ENCODE measurements at places on chromosomes 2 and 18.

DNA sequence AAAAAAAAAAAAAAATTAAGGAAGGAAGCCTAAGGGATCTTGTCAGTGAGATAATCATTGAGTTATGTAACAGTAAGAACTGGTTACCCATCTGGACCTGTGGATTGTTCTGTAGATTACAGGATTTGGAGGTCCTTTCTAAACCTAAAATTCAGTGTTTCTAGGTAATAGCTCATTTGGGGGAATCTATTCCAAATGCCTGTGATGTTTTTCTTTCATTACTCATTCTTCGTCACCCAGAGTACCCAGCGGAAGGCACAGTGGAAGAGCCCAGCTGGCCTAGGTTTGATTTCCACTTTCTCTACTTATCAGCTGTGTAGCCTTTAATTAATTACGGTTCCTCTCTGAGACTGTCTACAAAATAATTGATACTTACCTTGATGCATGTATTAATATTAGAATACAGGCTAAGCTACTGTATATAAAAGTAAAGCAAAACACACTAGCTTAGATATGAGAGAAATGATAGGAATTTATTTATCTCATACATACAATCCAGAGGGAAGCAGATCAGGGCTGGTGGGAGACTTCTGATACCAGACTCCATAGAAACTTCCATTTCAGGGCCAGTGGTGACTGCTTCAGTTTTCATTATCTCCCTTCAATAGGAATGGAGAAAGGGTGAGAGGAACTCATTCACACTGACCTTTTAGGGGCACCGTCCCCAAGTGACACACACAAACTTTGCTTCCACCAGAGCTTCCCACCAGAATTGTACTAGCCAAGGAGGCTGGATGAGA lies 115.8 kb upstream of the NOSTRIN start:
- DNase-seq: no peak

DNA sequence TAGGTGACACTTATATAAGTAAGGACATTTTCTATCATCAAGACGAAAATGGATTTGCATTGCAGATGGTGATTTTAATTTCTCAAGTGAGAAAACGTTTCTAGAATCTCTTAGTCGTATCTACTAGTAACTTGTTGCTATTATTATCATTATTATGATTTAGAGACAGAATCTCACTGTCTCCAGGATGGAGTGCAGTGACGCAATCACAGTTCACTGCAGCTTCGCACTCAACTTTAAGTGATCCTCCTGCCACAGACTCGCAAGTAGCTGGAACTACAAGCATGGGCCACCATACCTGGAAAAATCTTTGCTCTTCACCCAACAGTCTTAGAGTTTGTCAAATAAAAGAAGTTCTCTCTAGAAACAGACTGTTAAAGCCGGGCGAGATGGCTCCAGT lies 37.6 kb upstream of the DDX18 start:
- DNase-seq: no peak

DNA sequence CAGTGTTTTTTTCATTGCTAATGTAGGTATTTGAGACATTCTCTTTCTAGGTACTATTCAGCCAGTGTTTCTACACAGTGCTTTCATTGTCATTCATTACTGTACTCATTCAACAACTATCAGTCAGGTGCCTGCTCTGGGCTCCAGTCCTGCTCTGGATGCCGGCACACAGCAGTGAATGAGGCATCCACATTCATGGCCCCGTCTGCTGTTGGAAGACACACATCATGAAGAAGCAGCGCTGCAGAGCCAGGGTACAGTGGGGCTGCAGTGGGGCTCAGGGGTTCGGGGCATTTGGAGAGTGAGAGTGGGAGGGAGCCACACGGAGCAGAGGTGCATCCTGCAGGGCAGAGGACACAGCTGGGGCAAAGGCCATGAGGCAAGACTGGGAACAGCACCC lies 737.2 kb upstream of the RAB6C start:
- DNase-seq: no peak

GRCh38 chr2:65142515-65142914 lies 12.6 kb upstream of the RAB1A start:
- DNase-seq: peak; percentile 48

- no peak for DNase-seq
These were observed 572.7 kb upstream of the SALL3 start for GRCh38 chr18:78406743-78407465.

DNA sequence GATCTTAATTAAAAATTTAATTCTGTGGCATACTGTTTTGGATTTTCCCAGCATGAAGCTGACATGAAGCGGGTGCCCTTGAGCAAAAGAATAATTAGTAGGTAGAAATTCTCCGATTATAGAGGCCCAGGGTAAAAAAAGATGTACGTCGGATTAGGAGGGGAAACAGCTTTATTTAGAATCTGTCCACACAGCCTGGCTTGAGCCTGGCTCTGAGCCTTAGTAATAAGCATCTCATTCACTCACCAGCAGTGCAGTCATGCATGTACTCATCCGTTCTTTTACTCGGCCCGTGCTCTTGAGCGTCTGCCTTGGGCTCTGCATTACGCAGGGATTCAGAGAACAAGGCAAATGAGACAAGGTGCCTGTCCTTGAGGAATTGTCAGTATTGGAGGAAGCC lies 219.3 kb downstream of the AGAP1 start:
- no peak for DNase-seq

GRCh38 chr2:126831234-126832005 lies 67.3 kb upstream of the TEX51 start:
- DNase-seq: peak; percentile 19

DNA sequence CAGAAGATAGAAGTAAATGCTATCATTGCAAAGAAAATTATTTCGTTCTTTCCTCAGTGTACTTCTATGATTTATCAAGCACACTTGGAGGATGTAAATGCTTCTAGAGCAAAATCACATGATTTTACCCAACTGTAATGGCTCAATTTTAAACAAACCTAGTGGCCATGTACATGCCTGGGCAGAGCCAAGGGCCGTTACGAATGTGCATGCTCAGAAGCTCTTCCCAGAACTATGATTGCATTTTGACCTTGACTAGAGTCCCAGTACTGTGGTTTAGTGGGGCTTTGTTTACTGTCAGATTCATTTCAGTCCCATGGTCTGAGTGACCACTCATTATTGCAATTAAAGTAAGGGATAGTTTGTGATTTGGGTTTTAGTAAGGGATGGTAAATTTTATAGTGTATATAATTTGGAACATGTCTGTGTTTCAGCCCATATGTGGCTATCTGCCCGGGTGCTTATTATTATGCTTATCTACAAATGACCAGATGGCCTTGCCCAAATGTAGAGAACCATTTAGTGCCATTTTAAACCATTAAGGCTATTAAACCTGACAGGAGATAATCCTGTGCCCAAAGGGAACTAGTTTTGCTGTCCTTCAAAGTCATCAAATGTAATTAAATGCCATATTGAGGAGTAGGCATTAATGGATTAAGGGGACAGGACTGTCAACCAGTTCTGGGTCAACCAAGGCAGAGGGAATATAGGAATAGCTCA lies 239.1 kb downstream of the ICOS start:
- no peak for DNase-seq

GRCh38 chr18:48904091-48904490 lies 46.7 kb downstream of the SMAD7 start:
- DNase-seq: no peak

DNA sequence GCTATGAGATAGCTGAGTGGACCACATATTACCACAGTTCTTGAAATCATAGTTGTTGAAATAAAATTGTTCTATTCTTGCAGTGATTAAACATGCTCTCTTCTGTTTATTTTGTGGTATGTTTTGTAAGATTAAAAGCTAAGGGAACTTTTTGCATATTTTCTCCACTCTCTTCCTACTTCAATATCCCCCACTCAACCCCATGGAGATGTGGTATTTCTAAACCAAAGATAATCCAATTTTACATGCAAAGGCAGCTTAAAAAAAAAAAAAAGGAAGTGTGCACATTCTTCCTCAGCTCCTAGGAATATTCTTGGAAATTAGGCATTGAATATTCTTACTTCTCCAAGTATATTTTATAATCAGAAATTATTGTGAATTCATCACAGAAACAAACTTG lies 15.0 kb upstream of the PAX3 start:
- no peak for DNase-seq

DNA sequence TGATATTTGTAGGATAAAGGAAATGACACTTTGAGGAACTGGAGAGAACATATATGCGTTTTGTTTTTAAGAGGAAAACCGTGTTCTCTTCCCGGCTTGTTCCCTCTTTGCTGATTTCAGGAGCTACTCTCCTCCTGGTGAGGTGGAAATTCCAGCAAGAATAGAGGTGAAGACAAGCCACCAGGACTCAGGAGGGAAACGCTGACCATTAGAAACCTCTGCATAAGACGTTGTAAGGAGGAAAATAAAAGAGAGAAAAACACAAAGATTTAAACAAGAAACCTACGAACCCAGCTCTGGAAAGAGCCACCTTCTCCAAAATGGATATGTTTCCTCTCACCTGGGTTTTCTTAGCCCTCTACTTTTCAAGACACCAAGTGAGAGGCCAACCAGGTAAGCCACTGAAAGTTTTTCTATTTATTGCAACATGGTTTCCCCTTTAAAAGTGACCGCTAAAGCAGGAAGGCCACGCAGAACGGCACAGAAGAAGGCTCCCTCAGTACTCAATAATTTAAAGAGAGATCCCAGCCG lies 735 bp downstream of the NRP2 start:
- DNase-seq: no peak

GRCh38 chr2:29755233-29755632 lies 166.2 kb downstream of the ALK start:
- DNase-seq: no peak

GRCh38 chr2:1989216-1989615 lies 244.9 kb upstream of the PXDN start:
- no peak for DNase-seq

DNA sequence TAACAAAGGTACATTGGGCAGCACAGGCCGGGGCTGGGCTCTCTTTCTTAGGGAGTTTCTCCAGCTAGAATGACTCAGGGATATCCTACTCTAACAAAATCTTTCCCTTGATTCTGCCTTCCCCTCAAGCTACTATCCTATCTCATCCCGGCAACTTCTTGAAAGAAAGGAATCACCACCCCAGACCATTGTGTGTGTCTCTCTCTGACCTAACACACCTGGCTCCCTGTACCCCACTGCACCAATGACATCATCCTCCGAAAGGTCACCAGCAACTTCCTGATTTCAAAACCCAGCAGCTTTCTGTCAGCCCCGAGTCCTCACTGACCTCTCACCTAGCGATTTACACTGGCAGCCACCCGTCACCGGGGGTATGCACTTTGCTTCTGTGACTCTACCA lies 72.1 kb upstream of the MAP4K4 start:
- DNase-seq: peak; percentile 53

DNA sequence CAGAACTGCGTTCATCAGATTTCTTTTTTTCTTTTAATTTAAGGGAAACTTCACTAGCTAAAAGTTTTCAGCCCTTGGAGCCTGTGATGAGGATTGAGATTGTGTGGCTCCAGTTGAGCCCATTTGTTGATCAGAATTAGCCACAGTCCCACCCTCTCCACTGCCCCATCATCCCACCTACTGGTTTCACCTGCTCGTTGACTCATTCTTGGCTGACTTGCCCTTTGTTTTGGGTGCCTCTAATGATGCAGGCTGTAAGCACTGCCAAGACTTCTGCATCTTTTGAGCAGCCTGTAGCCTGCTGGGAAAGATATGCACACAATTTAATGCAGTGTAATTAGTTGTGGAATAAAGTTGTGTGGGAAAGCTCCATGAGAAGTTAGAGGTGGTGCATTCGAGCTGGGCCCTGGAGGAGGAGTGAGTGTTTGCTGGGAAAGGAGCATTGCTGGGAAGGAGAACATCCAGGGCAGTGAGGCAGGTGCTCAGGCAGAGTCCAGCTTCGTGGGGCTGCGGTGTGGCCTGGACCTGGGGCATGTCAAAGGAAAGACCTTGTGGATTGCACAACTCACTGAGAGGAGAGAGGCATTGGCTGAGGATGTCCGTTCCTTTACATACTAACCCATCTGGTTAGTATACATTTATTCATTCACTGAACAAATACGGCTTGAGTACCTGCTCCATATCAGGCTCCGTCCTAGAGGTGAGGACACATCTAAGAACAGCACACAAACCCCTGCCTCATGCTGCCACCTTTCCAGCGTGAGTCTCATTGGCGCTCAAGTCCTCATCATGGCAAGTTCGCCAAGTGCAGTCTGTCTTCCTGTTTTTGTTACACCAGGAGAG lies 18.2 kb downstream of the ASPRV1 start:
- no peak for DNase-seq

- DNase-seq: no peak
These were observed 43.1 kb downstream of the MOGAT1 start for GRCh38 chr2:222714361-222715241.

GRCh38 chr18:21452796-21453510 lies 147.6 kb downstream of the ESCO1 start:
- no peak for DNase-seq

GRCh38 chr2:175441181-175441761 lies 259.8 kb upstream of the ATP5MC3 start:
- no peak for DNase-seq

GRCh38 chr2:225120186-225120585 lies 77.9 kb upstream of the DOCK10 start:
- DNase-seq: no peak

DNA sequence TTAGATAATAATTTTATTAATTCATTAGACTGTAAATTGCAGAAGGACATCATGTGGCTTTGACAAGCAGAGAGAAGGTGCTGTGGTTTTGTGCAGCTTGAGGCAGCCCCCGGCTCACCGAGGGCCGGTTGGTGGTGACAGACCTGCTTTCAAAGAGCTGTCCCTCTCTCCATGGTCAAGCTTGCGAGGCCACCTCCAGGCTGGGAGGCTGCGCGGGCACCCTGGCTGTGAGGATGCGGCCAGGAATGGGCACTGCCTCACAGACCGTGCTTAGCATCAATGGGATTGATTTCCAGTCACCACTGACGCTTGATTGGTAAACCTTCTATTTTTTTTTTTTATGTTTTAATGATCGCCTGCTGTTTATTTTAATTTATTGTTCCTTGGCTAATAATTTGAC lies 690.9 kb downstream of the GALR1 start:
- no peak for DNase-seq

DNA sequence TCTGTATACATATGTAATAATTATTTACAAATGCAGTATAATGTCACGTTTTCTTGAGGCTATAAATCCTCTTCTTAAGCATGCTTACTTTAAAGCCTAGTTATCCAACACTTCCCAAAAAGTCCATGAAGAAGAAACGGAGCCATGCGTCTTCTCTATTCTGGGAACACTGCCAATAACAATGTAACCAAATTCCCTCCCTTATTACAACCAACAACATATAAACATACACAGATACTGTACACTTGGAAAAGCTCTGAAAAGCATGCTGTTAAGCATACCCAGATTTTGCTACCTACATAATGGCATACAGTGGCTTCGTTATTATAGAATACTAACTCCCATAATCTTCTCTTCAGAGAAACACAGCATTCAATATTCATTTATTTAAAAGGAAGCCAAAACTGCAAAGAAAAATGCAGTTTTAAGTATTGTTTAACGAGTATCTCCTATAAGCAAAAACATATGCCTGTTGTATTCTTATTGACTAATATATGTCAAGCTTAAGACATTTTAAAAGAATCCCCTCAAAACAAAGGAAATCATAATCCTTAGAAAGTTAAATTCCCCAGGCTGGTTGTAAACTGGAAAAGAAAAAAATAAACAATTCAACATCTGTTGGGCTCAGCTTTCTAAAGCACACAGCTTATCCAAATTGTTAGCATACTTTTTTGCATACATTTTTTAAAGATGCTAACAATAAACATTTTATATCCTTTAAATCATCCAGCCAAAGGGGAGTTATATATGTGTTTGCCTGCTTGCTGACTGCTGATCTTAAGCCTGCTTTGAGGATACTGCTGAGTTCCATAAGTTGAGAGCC lies 83.4 kb downstream of the SLC25A12 start:
- no peak for DNase-seq

- no peak for DNase-seq
These were observed 16.8 kb upstream of the MAT2A start for GRCh38 chr2:85522090-85522647.

Measured in inflammatory macrophage (primary cell).